ENCODE measurements at places on chromosomes 12 and 14.

GRCh38 chr12:121003650-121004049 is 12.6 kb downstream of the C12orf43 start:
- DNase-seq: no peak

DNA sequence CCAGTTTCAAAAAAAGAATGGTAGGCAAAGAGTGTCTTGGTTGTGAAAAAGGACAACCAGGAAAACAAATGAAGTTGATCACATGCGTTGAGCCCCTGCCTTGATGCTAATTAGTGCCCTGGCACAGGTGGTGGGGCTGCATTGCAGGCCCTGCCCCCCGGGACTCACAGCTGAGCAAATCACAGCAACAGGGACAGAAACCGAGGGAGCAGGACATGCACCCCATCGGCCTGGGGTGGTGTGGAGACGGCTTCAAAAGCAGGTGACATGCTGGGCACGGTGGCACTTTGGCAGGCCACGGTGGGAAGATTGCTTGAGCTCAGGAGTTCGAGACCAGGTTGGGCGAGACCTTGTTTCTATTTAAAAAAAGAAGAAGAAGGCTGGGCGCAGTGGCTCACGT is 1.1 kb upstream of the PAPLN start:
- no peak for DNase-seq

GRCh38 chr12:67780580-67781084 is 132.1 kb downstream of the DYRK2 start:
- no peak for DNase-seq

GRCh38 chr12:6367065-6367968 is 8.0 kb downstream of the SCNN1A start:
- DNase-seq: no peak

DNA sequence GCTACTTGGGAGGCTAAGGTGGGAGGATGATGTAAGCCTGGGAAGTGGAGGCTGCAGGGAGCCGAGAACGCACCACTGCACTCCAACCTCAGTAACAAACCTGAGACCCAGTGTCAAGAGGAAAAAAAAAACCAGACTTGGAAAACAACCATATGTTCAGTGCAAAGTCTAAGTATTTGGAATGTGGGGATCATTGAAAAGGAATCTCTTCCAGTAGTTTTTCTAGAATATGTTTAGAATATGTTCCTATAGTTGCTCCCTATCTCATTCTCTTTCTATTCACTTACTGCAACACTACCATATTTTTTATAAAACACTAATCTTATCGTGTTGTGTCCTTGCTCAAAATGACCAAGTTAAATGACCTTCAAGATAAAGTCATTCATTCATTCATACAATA is 423.5 kb upstream of the SOX5 start:
- no peak for DNase-seq

GRCh38 chr14:24712909-24713308 is 78.9 kb upstream of the GZMB start:
- no peak for DNase-seq

DNA sequence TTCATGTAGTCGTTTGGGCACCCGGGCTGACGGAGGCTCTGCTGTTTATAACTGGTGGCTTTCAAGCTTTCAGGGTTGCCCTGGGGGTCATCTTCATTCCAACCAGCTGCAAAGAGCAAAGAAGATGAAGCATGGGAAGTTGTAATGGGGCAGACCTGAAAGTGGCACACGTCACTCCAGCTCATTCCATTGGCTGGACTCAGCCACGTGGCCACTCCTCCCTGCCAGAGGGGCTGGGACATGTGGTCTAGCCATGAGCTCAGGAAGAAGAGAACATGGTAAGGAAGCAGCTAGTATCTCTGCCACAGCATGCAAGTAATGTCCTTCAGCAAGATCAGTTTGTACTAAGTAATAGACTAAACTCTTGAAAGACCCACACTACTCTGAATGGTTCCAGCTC is 51.7 kb upstream of the FERMT2 start:
- no peak for DNase-seq

- DNase-seq: no peak
Observed at GRCh38 chr12:21939435-21939834, 1.8 kb downstream of the ABCC9 start.

DNA sequence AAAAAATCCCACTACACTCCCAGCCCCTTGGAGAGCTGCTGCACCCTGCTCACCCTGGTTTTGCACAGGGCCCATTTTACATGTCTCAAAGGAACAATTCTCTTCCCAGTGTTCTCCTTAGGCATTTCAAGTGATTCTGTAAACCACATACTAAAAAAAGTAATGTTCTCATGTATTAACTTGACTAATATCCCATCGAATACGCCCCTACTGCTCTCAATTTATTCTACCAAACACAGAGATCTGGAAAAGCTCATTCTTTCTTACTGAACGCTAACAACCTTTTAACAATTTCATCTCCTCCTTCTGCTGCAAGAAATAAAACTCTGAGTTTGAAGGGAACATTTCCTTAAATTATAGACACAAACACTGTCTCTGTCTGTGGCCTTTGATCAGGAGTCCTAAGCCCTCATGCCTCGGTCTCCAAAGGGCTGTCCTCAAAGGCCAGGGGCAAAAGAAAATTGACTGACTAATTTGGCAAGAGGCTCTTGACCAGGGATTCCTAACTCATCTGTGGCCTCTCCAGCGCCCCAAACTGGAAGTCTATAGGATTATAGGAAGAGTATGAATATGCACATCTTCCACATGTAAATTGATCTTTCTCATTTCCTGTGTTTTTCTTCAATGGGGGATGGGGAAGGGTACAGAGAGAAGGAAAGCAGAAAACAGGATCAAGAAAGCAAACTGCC is 17.1 kb upstream of the TSPAN11 start:
- DNase-seq: no peak

All from stimulated activated CD4-positive, alpha-beta T cell treated with anti-CD3 and anti-CD28 coated beads, Interleukin-4, amount 100 ng/mL, for 1 hour (primary cell).